Activated T-cell treated with anti-CD3 and anti-CD28 coated beads, Interleukin-2, amount 50 U/mL, for 72 hours (primary cell): ENCODE measurements at places on chromosomes 11 and 22. TPM values are rescaled to one million over a fixed set of nuclear protein-coding genes. Genes with fewer than 3 reads are reported as not detected.
A peak's percentile ranks its signal among the peaks of the same experiment; 100 is the strongest.

GRCh38 chr22:22366537-22366936 is 122.0 kb downstream of the VPREB1 start:
- H3K27ac ChIP-seq: no peak overlapping the region
- no peak for DNase-seq
- H3K4me1 ChIP-seq: no peaks in the 10 kb centered on the region
- H3K36me3 ChIP-seq: no peaks in the 10 kb centered on the region
- H3K4me3 ChIP-seq: no peak overlapping the region

- peaks cover 18% of the 10 kb centered on the region for H3K36me3 ChIP-seq
- DNase-seq: no peak
- H3K4me1 ChIP-seq: peaks cover 24% of the 10 kb centered on the region
- no peak overlapping the region for H3K4me3 ChIP-seq
- H3K27ac ChIP-seq: no peak overlapping the region
Measured at GRCh38 chr11:1327064-1327460, 17.6 kb upstream of the TOLLIP start.

IFITM10 gene
- total RNA-seq: 0.91 TPM

- H3K36me3 ChIP-seq: no peaks in the 10 kb centered on the region
- no peak overlapping the region for H3K4me3 ChIP-seq
- DNase-seq: peak; percentile 87
- peaks cover 8% of the 10 kb centered on the region for H3K4me1 ChIP-seq
- no peak overlapping the region for H3K27ac ChIP-seq
Measured at GRCh38 chr11:61897387-61898246, 6.3 kb upstream of the FADS3 start.

GUCY1A2 gene
- total RNA-seq: not detected

SCUBE2 gene
- 0.37 TPM for total RNA-seq

GRCh38 chr22:28977060-28977459 is 84.6 kb downstream of the C22orf31 start:
- H3K27ac ChIP-seq: no peak overlapping the region
- peaks cover 54% of the 10 kb centered on the region for H3K27me3 ChIP-seq
- no peak overlapping the region for H3K4me3 ChIP-seq
- H3K36me3 ChIP-seq: no peaks in the 10 kb centered on the region

GRCh38 chr22:19974935-19975706 is 33.5 kb upstream of the TXNRD2 start:
- H3K27ac ChIP-seq: no peak overlapping the region
- H3K4me1 ChIP-seq: peaks cover 11% of the 10 kb centered on the region
- DNase-seq: no peak
- H3K36me3 ChIP-seq: no peaks in the 10 kb centered on the region
- H3K27me3 ChIP-seq: no peaks in the 10 kb centered on the region
- no peak overlapping the region for H3K4me3 ChIP-seq

GRCh38 chr11:130527636-130528297 is 79.3 kb downstream of the ADAMTS15 start:
- no peaks in the 10 kb centered on the region for H3K36me3 ChIP-seq
- H3K27ac ChIP-seq: no peak overlapping the region
- no peaks in the 10 kb centered on the region for H3K27me3 ChIP-seq

GRCh38 chr22:45693835-45694234 is 22.2 kb downstream of the ATXN10 start:
- DNase-seq: no peak
- H3K4me1 ChIP-seq: peaks cover 22% of the 10 kb centered on the region
- peaks cover 5% of the 10 kb centered on the region for H3K36me3 ChIP-seq
- H3K4me3 ChIP-seq: no peak overlapping the region
- H3K27ac ChIP-seq: no peak overlapping the region

C11orf24 gene
- 28.4 TPM for total RNA-seq

GRCh38 chr11:43547430-43547831 is 133.1 kb upstream of the HSD17B12 start:
- no peaks in the 10 kb centered on the region for H3K4me1 ChIP-seq
- peaks cover 64% of the 10 kb centered on the region for H3K27me3 ChIP-seq
- H3K36me3 ChIP-seq: peaks cover 3% of the 10 kb centered on the region
- no peak overlapping the region for H3K27ac ChIP-seq

PKP3 gene
- total RNA-seq: 0.16 TPM

DNA sequence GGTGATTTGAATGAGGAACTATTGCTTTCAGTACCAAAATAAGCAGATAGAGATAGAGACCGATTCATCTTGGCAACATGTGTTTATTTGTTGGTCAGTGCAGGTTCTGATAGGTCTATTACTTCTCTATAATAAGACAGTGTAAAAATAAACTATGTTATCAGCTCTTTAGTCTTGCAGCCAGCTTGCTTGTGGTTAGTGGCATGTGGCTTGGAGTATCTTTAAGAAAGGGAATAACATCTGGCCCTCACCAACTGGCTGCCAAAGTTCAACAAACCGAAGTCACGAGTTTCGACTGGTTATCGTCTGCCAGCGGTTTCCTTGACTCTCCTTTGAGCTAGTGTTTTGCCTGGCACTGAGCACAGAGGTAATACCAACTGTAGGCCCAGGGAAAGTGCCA is 71.8 kb downstream of the CTTN start:
- H3K4me3 ChIP-seq: no peak overlapping the region
- no peaks in the 10 kb centered on the region for H3K36me3 ChIP-seq
